ENCODE measurements at places on chromosomes 12 and 14.

DNA sequence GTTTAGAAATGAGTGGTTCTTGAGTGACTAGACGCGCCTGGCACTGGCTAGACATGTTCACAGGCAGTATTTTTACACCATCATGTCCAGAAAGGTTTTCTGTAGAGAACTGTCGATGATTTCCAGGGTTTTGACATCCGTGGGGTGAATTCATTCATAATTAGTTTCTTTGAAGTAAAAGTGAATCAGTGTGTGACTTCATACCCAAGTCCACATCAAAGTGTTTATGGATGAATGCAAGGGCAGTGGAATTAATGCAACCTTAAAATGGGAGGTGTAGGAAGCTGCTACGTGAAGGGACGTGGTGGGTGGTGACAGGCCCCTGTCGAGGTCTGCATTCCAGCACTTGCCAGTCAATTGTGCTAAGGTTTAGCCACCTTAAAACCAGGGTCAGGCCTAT, 38.4 kb upstream of the ELK3 start:
- DNase-seq, result no peak

DNA sequence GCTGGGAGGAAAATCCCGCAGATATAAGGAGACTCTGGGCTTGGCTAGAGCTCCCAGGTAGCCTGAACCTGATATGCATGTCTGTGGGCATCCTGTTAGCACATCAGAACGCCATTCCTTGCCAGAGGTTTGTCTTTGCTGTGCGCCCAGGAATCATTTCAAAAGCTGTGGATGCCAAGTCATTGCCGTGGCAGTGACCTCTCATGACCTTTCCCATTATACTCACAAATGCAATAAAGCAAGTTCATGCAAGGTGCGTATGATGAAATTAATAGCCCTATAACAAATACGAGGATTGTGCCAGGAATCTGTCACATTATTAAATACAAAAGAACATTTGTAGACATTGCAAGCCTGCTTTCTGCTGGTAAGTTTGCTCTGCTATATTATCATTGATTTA, 229.1 kb upstream of the PELI2 start:
- peak; percentile 90 for DNase-seq

DNA sequence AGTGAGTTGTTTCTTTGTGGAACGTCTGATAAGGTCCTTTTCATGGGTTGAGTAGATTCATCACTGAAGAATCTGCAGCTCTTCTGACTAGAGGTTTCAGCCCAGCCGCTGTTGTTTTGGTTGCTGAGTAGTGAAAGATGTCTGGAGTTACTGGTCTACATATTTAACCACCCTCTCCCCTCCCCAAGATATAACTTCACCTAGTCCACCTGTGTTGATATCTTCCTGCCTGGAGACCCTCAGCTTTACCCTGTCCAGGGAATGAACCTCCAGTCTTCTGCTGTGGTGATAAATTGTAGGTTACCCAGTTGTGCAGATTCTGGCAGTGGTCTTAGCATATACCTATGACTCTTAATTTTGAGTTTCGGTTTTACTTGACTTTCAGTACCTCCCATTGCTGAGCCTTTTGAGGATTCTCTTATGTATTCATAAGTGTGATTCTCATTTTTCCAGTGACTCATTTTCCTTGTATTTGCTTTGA, 62.9 kb downstream of the CCDC91 start:
- DNase-seq, result no peak

GRCh38 chr12:31928246-31929026, 30.8 kb upstream of the RESF1 start:
- DNase-seq, result no peak

DNA sequence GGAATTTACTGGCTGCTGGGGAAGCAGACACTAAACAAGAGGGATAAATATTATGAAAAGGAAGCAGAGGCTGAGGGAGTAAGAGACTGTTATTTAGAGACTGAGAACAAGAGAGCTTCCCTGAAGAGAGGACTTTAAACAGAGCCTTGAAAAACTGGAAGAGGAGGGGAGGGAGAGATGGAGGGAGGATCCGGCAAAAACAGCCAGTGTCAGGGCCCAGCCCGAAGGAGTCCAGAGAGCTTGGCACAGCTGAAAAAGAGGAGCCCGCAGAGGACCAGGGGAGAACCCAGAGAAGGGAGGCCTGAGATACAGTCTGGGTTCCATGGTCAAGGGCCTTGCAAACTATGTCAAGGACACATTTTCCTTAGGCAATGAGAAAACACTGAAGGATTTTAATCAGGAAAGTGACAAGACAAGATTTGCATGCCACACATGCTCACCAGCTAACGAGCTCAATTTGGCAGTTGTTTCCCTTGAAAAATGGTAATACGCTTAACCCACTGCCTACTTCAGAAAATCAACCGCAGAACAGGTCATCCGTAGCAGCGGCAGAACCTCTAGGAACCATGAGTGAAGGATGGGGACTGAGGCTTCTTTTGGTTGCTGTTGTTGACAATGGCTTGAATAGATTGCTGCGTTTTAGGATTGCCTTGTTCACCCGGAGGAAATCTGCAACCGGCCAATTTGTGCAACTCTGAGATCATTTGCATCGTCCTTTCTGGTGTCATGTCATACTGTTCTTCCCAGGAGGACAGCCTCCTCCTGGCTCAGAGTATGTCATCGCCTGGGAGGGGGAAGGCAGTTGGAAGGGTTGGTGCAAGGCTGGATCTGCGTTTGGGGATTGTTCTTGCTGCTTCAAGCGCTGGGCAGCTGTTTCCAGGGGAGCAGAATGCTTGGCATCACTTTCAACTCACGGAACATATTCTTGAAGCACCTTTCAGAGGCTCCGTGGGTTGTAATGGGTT, 108.2 kb downstream of the PRMT8 start:
- peak; percentile 25 for DNase-seq

DNA sequence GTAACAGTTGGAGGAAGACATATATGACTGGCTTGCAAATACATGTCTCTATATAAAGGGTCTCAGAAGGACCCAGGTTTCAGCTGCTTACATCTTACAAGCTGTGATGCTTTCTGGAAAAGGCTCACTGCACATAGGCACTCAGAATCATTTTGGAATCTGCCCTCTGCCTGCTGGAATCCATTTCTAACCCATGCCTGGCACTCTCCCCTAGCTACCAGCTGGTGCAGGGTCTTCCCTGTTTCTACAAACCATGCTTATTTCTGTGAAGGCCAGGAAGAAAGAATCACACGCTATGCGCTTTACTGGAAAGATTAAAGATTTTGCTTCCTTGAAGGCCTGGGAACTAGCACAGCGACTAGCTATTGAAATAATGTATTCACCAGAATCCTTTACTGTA, 151.3 kb downstream of the DICER1 start:
- DNase-seq, result no peak

DNA sequence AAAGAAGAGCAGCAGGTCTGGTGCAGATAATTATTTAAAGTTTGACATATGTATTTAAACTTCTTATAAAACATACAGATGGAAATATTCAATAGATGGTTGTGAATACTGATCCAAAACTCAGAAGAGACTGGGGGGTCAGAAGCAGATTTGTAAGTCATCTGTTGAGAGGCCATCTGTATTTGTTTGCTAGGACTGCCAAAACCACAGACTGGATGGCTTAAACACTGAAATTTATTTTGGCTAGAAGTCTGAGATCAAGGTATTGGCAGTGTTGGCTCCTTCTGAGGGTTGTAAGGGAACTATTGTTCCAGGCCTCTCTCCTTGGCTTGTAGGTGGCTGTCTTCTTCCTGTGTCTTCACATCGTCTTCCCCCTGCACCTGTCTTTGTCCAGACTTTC, 153.9 kb downstream of the LRRK2 start:
- no peak for DNase-seq

GRCh38 chr14:85401384-85401783, 128.6 kb upstream of the FLRT2 start:
- DNase-seq, result no peak

GRCh38 chr12:122457627-122458026, 35.2 kb upstream of the CLIP1 start:
- DNase-seq, result no peak

DNA sequence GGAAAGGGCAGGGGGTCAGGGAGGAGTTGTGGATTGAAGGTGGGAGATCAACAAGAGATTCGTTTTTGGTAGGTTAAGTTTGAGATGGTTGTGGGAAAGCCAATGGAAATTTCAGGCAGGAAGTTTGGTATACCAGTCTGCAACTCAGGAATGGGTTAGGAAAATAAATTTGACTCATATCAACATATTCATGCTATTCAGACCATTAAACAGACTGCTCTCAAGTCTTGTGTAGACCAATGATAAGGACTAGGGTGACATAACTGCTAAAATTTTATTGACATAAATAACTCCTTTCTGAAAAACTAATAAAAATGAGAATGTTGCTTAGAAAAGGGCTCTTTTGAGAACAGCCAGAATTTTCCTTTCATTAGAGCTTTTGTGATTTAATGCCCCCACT, 60.0 kb downstream of the PLEKHA5 start:
- DNase-seq, result no peak

- no peak for DNase-seq
These were observed 25.0 kb downstream of the PRICKLE1 start for GRCh38 chr12:42564556-42564955.

DNA sequence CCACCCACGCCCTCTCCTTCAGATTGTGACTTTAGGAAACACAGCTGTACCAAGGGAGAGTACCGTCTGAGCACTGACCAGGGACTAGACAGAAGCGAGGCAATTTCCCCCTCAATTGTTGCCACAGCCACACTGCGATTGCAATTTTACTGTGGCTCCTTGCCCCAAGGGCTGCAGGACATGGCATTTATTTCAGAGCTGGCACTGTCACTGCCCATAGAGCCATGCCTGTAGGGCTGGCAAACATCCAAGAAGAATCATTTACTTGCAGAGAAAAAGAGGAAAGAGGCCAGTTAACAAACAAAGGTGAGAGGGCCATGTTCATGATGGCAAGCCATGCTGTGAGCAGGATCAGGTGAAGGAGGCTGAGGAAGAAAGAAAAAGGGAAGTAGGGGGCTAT, 129.6 kb downstream of the EMP1 start:
- DNase-seq, result peak; percentile 46

GRCh38 chr14:72013721-72014345, 81.6 kb downstream of the RGS6 start:
- no peak for DNase-seq

DNA sequence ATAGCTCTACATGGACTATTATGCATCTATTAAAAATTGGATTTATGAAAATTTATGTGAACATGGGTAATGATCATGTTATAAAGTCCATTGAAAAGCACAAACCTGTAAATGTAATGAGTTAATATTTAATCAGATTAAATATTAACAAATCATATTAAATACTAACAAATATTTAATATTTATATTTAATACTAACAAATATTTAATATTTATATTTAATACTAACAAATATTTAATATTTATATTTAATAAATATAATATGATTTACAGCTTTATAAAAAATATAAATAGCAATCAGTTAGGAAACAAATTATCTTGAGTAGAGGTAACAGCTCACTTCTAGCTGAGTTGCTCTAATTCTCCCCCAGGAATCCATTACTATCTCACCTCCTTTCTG, 758.0 kb upstream of the USP15 start:
- no peak for DNase-seq

DNA sequence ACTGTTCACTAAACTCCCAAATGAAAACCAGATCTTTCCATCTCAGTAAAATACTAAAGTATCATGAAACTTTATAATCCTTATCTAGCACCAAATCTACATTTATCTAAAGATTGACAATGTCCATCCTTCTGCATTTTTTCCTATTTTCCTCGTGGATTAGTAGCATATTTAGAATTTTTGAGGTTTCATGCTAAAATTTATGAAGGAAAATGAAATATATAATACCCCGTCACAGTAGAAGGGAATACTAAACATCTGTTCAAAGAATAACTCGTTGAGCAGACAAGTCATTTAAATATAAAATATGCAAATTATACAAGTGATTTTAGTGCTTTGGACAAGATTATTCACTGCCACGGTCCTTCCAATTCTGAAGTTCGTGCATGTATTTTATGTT, 122.7 kb upstream of the SLCO1C1 start:
- DNase-seq, result no peak

DNA sequence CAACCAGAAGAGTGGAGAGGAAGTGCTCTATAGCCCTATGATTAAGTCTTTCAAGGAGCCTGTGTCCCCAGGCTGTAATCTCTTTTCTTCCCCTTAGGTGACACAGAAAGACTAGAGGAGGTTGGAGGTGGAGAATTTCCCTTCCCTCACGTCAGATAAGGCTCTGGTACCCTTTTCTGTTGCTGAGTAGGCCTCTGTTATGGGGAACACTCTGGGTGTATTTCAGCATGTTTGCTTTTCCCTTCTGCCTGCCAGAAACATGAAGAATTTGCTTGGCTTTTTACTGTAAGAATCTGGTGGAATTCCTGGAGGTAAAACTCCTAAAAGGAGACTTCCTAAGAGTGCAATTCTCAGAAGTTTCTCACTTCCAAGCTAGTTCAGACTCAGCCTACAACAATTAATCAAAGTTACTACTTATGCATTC, 58.3 kb downstream of the SIX1 start:
- DNase-seq, result no peak

GRCh38 chr12:110243227-110243626, 37.8 kb upstream of the ATP2A2 start:
- no peak for DNase-seq

GRCh38 chr12:45292486-45293195, 76.7 kb downstream of the ANO6 start:
- DNase-seq, result no peak

DNA sequence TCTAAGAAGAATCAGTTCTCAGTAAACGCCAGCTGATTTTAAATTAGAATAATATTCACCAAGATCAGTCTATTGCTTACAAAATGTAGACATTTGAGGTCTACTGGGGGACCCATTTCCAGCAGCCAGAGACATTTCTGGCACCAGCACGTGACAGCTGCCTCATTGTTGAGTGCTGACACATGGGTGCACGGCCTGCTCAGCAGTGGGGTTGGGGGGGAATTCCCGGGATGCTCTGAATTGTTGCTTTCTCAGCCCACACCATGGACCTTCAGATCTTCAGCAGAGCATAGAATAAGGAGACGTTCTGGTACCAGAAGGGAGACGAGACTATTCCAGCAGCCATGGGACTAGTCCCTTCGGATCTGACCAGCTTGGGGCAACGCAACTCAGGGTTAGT, 18.3 kb downstream of the PLEKHG7 start:
- DNase-seq, result no peak

DNA sequence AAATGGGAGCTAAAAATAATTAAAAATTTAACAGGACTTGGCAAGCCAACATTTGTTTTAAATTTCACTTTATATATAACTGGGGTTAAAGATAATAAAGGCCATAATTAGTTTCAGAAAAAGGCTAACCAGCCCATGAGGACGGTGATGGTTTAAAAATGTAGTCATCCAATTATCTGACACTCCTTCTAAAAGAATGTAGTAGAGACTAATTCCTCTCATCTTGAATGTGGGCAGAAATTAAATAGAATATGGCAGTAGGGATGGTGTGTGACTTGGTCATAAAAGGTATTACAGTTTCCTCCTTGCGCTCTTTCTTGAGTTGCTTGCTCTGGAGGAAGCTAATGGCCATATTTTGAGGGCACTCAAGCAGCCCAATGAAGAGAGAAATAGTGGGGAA, 49.1 kb upstream of the PTPRB start:
- no peak for DNase-seq

Measured in DMS79 (cell line).